ENCODE measurements at places on chromosomes 13 and 19.
A peak's percentile ranks its signal among the peaks of the same experiment; 100 is the strongest.

- DNase-seq, result no peak
Measured at GRCh38 chr13:95267662-95268342, 33.4 kb downstream of the ABCC4 start.

GRCh38 chr19:7743425-7743841, 3.9 kb downstream of the CD209 start:
- no peak for DNase-seq

GRCh38 chr13:45602183-45603170, 13.1 kb downstream of the ERICH6B start:
- no peak for DNase-seq

DNA sequence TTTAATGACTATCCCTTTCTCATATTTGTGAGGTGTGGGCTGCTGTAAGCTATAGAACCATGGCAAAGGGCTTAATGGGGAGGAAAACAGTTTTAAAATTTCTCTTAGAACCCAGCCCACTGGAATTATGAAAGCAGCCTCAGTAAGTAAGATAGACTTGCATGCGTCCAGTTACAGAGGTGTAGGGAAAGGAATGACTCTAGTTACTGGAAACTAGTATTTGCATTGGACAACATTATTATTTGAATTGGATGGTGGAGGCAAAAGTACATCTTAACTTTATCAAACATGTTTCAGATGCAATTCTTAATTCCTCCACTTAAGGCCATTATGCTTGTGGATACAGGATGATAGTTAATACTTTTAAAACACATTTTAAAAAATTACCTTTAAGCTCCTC, 292.9 kb downstream of the SPRY2 start:
- DNase-seq, result no peak

- DNase-seq, result no peak
Measured at GRCh38 chr19:9782338-9782737, 13.8 kb upstream of the ZNF846 start.

- no peak for DNase-seq
Measured at GRCh38 chr13:29159871-29160270, 339.7 kb downstream of the MTUS2 start.

DNA sequence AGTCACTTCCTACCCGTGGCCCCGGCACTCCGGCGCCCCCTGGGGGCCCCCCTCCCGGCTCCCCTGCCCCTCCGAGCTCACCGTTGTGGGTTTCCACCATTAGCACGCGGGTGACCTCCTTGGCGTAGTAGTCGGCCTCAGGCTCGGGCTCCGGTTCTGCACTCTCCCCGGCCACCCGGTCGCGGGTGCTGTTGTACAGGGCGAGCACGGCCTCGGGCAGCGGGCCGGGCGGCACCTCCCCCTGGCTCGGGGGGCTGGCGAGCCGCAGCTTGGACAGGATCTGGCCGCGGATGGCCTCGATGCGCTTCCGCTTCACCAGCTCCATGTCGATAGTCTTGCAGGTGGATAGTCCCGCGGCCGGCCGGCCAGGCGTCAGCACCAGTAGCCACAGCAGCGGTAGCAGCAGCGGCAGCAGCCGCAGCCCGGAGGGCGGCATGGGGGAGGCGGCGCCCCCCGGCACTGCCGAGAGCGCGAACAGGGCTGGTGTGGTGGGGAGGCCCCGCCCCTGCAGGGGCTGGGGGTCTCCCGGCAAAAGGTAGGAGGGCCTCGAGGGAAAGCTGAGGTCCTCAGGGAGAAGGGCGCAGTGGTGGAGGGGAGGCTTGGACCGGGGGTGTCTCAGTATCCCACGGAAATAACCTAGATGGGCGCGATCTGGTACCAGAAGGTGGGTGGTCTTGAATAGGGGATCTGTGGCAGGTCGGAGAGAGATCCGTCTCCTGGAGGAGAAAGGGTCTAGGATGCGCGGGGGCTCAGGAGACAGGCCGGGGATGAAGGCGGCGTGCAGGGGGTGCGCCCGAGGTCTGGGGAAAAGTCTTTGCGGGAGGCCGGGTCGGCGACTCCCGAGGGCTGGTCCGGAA, 885 bp downstream of the TGFB1 start:
- DNase-seq, result peak; percentile 66

DNA sequence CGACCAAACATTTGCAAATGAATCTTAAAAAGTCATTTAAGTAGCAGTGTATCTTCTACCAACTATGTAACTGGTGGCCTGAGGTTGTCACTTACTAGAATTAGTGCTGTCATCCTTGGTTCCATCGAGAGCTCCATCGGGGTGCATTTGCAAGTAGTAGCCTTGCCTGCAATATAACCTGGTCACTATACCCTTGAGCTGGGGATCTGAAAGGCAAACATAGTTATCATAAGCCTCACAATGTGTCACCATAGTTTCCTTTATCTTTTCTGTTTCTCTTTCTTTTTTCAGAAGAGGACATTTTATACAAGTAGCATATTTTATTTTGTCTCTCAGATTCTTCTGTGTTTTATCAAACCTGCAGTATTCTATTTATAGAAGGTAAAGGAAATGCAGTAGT, 422.6 kb downstream of the ITGBL1 start:
- DNase-seq, result no peak

DNA sequence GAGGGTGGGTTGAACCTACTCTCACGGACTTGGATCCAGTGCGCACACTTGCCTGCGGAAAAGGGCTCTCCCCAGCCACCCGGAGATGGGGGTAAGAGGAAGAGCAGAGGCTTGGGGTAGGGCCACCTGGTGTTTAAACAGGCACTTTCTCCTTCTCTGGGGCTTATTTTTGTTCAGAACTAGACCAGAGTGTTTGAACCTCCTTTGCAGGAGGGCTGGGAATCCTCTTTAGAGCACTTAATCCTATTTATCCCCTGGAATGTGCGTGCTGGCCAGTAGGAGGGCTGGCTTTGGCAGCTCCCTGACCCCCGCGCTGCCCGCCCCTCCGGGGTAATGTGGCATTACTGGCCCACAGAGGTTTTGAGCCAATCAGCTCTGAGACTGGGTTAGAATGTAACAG, 2.0 kb downstream of the RGS9BP start:
- no peak for DNase-seq

DNA sequence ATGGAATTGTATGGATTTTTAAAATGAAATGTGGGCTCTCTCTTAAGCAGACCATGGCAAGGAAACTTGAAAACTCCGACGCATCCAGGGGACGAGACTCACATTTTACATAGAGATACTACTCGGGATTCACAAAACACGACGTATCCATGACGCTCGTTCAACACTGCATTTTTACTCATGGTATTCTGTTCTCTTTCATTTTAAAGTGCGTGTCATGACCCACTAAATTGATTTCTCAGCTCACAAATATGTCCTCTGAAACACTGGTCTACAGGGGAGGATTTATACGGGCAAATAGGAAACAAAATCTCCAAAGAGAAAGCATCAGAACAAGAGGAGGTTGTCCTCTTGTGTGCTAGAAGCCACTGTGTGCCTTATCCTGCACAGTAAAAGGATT, 523.5 kb downstream of the MYO16 start:
- DNase-seq, result no peak

DNA sequence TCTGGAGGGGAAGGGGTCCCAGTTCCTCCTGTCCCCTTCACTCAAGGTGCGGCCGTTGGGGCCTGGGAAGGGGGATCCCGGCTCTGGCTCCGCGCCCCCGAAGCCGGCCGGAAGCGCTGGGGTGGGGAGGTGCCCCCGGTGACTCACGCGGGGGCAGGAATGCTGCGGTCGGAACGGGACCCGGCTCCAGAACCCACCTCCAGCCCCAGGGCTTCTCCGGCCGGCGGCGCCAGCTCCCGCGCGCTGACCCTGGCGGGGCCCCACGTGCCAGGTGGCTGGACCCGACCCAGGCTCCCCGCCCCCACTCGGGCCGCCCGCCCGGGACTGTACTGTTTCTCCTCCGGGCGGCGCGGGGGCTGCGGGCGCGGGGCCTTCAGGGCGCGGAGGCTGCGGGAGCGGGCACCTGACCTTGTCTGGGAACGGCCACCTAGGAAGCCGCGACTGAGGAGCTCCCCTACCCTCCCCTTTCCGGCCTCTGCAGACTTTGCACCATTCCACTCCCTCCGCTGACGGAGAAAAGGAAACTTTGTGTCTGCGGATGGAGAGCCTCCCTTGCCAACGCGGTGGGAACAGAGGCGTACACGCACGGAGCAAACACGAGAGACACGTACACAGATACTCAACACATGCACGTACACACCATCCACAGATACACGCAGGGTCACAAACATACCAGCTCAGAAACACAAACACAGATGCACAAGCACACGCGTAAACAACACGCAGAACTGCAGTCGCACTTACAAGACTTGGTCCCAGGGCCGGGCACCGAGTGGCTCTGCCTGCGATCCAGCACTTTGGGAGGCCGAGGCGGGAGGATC, 7.2 kb downstream of the AXL start:
- DNase-seq, result peak; percentile 12

- no peak for DNase-seq
Measured at GRCh38 chr13:88257706-88258105, 586.5 kb downstream of the SLITRK5 start.

DNA sequence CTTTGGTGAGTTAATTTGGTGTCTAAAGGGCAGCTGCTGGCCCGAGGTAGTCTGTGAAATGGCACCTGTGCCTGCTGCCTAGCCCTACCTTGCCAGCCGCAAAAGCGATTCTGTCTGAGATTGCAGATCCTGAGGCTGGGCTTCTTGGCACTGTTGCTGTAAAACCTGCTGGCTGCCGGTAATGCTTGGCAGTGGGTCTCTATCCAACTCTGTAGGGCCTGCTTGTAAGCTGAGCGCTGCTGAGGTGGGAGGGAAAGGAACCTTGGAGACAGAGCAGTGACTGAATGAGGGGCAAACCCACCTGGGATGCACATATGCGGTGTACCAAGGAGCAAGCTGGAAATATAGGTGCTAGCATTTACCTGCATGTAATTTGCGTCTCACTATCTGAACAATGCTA, 11.7 kb downstream of the LCP1 start:
- DNase-seq, result no peak

GRCh38 chr19:32890841-32891240, 21.3 kb upstream of the SLC7A9 start:
- no peak for DNase-seq

DNA sequence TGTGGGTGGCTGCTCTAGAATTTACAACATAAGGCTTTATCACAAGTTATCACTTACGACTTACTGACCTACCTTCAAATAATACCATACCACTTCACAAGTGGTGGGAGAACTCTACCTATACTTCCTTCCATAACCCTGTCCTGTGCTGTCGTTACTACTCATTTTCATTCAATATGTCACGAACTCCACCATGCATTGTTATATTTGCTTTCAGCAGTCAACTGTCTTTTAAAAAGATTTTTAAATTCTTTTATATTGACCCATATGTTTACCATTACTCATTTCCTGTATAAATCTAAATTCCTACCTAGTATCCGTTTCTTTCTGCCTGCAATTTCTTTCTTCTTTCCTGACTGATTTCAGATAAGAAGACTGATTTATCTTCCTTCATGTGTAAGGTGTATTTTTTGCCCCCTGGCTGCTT, 200.0 kb downstream of the KLF12 start:
- no peak for DNase-seq

DNA sequence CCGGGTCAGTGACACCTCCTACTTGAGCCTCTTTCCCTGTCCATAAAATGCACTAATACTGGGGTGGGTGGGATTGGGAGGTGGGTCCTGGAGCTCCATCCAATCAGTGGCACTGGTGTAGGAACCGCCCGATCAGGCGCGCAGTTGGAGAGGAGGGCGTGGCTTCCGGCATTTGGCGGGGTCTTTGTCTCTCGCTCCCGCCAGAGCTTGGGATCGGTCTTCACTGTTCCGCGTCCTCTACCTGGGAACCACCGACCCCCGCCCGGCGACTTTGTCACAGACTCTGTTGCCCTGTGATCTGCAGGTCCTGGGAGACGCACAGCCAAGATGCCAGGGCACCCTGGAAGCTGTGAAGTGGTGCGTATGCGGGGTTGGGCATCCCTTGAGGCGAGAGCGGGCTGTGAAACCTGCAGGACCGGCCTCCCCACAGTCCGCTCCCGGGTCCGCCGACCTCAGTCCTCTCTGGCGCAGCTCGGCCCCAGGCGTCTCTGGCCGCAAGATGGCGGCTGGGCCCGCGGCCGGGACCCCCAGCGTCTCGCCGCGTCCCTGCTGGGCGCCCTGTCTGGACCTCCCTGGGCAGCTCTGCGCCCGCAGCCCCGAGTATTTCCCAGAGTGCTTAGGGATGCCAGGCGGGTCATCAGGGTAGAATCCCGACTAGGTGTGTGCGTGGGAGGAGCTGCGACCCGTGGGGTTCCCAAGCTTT, 41.6 kb upstream of the ZNF730 start:
- no peak for DNase-seq

DNA sequence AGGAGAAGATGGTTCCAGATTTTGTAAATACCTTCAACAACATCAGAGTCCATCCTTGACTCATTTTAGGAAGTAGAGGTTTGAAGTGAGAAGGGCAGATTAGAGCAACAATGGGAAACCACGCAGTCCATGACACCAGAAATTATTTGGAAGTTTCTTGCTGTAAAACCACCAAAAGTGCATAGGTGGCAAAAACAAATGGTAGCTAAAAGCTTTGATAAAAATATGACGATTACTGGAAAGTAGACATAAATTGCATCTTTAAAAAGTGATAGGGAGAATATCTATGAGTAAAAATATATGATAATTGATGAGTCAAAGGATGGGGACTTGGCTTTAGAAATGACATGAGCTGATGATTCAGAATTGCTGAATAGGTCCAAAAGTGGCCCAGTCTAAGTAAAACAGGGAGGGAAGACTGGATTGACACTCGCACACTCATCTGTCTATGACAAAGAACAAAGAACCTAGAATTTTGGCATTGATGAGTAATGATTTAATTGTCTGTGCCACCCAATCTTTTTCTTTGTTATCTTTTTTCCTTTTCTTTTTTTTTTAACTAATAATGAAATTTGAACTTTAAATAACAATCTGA, 472.2 kb downstream of the MYO16 start:
- no peak for DNase-seq

- no peak for DNase-seq
Measured at GRCh38 chr13:35765366-35765765, 288.9 kb upstream of the MAB21L1 start.

DNA sequence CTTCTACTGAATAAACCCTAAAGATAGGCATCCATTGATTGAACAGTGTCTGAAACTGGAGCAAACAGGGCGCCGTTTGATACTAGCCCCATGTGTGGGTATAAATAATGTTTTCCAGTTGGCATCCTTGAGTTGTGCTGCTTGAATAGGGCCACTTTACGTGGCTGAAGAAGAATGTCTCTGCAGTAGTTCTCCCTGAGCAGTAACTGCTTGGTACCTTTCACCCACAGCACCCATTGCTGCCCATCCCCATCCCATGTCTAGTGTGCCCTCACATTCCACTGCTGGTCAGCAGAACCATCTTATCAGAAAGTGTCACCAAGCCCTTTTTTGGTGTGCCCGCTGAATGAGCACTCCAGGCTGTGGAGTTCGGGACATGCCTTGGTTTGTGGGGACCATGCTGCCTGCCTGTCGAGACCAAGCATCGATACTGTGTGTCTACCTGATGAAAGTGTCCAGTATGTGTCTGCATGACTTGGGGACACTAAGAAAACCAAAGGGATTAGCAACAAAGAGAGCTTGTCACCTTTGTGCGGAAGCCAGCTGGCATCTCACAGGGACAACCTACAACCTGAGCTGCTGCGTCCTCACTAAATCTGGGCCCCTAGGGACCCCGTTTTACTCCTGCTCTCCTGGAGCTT, 162.0 kb downstream of the TM9SF2 start:
- DNase-seq, result no peak

- no peak for DNase-seq
Measured at GRCh38 chr13:50236898-50237318, 221.7 kb downstream of the KCNRG start.

- no peak for DNase-seq
Measured at GRCh38 chr13:21549633-21550032, 54.3 kb downstream of the MICU2 start.

All from stimulated activated CD8-positive, alpha-beta memory T cell treated with anti-CD3 and anti-CD28 coated beads, Interleukin-12 subunit alpha, Interleukin-12 subunit beta, amount 100 ng/mL, for 1 hour (primary cell).